Smooth muscle cell of the coronary artery (primary cell): ENCODE measurements at places on chromosomes 6 and 20. TPM values are rescaled to one million over a fixed set of nuclear protein-coding genes. Genes with fewer than 3 reads are reported as not detected.

The RBBP8NL gene
- not detected in 2 replicates for total RNA-seq

The YWHAB gene
- 46.0 and 80.0 TPM in 2 replicates for total RNA-seq

The CTAGE9 gene
- total RNA-seq, result not detected in 2 replicates

The TFAP2D gene
- 0.98 TPM in 1 of 2 replicates, not detected in the other for total RNA-seq

The ZC2HC1B gene
- not detected in 2 replicates for total RNA-seq

The PTCRA gene
- total RNA-seq, result 0.53 TPM in 1 of 2 replicates, not detected in the other

The C20orf141 gene
- total RNA-seq, result not detected in 2 replicates

The LRRC1 gene
- total RNA-seq, result 1.1 and 5.3 TPM in 2 replicates

The BPIFB6 gene
- total RNA-seq, result not detected in 2 replicates

The SLC4A11 gene
- 0.83 and 1.2 TPM in 2 replicates for total RNA-seq

The CRIP3 gene
- total RNA-seq, result 0.47 TPM in 1 of 2 replicates, not detected in the other

The GMPR gene
- 8.5 and 20.0 TPM in 2 replicates for total RNA-seq

The C20orf204 gene
- total RNA-seq, result 0.23 and 0.45 TPM in 2 replicates

The RSPO4 gene
- total RNA-seq, result not detected in 2 replicates

The MATN4 gene
- 0.23 TPM in 1 of 2 replicates, not detected in the other for total RNA-seq

The GNAS-AS1 gene
- 0.35 and 1.1 TPM in 2 replicates for total RNA-seq

The MAS1 gene
- total RNA-seq, result under 0.01 TPM in 1 of 2 replicates, not detected in the other

The WDR46 gene
- total RNA-seq, result 112 and 115 TPM in 2 replicates

The TMEM170B gene
- 0.45 and 1.1 TPM in 2 replicates for total RNA-seq

The ADAM33 gene
- 0.30 and 48.6 TPM in 2 replicates for total RNA-seq

The FAM83B gene
- not detected in 2 replicates for total RNA-seq

The TPD52L2 gene
- 84.7 and 110 TPM in 2 replicates for total RNA-seq

The ADIG gene
- not detected in 2 replicates for total RNA-seq

The CEP162 gene
- 5.4 and 6.3 TPM in 2 replicates for total RNA-seq

The MDFI gene
- total RNA-seq, result 0.23 and 5.8 TPM in 2 replicates

The LY6G6F gene
- not detected in 2 replicates for total RNA-seq
